HEK293T (cell line): ENCODE measurements at places on chromosomes 1 and 21.

- DNase-seq: no peak
Observed at GRCh38 chr1:148307583-148308185, 155.6 kb upstream of the NBPF11 start.

DNA sequence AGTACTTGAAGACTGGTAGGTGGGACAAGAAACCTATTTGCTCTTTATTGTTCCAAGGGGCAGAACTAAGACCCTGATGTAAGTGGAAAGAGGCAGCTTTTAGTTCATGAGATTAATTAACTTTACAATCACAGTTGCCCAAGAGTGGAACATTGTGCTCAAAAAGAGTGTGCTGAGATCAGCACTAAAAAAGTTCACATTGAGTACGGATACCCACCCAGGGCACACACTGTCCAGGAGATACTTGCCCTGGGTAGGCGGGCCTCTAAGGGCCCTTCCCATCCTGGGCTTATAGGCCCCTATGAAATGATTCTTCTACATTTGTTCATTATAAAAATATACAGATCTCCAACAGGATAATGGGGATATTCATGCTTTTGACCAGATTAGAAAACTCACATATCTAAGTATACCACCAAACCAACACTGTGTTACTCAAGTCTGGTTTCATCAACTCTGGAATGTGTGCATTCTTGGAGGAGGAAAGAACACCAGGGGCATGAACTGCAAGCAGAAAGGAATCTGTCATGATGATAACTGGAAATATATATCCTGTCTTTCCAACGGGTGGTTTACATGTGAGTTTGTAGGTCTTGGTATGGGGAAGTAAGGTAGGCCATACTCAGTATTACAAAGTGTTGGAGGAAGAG, 626.2 kb downstream of the SMYD3 start:
- no peak for DNase-seq

- no peak for DNase-seq
Observed at GRCh38 chr1:83828456-83828855, 170.5 kb downstream of the TTLL7 start.

GRCh38 chr1:231144416-231145193, 17.3 kb upstream of the TRIM67 start:
- DNase-seq: no peak

DNA sequence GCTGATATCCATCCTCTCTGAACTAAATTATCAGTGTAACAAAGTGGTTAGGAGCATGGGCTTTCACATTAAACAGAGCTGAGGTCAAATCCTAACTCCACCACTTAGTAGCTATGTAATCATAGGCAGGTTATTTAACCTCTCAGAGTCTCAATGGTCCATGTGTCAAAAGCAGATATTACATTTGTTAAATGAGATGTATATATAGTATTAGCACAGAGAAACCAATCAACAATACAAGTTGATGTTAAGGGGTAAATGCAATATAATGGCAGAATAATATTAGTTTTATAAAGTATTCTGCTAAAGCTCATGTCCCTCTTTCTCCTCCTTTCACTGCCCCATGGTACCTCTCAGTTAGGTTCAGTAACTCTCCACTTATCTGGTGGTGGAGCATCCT, 27.2 kb downstream of the DBT start:
- DNase-seq: no peak

GRCh38 chr1:234921266-234922062, 207.2 kb downstream of the TOMM20 start:
- no peak for DNase-seq

DNA sequence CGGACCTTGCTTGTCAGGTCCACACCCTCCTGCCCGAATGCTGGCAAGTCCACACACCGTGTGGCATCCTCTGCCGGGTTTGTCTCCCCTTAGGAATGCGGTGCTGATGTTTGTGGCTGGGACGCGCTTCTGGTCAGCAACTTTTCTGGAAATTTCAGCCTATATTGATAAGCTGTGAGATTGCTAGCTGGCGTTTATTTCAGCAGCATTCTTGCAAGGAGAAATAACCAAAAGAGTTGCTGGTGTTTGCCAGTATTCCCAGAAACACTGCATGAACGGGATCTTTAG, 601 bp downstream of the CEPT1 start:
- peak; percentile 73 for DNase-seq

DNA sequence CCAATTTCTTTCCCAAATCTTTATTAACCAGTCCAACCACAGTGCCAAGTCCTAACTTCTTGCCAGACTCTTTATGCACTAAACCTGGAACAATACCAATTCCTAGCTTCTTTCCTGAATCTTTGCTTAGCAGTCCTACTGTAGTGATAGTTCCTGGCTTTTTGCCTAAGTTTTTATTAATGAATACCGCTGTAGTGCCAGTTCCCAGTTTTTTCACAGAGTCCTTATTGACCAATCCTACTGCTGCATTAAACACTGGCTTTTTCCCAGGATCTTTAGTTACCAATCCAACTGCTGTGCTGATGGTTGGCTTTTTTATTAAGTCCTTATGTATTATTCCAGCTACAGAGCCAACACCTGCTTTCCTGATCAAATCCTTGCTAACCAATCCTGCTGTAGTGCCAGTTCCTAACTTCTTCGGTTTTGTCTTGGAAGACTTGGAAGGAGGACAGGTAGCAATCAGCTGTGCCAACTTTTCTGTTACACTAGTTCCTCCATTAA, 80.8 kb downstream of the ASH1L start:
- DNase-seq: no peak

- no peak for DNase-seq
Observed at GRCh38 chr1:34057347-34058130, 107.5 kb downstream of the CSMD2 start.

GRCh38 chr1:150563340-150564038, 14.3 kb downstream of the ADAMTSL4 start:
- DNase-seq: no peak

GRCh38 chr1:158999316-159000069, 10.2 kb upstream of the IFI16 start:
- no peak for DNase-seq

GRCh38 chr1:11918799-11919519, 7.3 kb downstream of the KIAA2013 start:
- DNase-seq: no peak

GRCh38 chr1:157562515-157562914, 10.2 kb upstream of the FCRL5 start:
- DNase-seq: no peak

GRCh38 chr1:94792473-94793295, 27.5 kb upstream of the SLC44A3 start:
- DNase-seq: no peak

GRCh38 chr1:228866468-228866867, 131.2 kb downstream of the RHOU start:
- DNase-seq: no peak

- DNase-seq: no peak
Observed at GRCh38 chr21:46146856-46147255, 8.5 kb downstream of the FTCD start.

DNA sequence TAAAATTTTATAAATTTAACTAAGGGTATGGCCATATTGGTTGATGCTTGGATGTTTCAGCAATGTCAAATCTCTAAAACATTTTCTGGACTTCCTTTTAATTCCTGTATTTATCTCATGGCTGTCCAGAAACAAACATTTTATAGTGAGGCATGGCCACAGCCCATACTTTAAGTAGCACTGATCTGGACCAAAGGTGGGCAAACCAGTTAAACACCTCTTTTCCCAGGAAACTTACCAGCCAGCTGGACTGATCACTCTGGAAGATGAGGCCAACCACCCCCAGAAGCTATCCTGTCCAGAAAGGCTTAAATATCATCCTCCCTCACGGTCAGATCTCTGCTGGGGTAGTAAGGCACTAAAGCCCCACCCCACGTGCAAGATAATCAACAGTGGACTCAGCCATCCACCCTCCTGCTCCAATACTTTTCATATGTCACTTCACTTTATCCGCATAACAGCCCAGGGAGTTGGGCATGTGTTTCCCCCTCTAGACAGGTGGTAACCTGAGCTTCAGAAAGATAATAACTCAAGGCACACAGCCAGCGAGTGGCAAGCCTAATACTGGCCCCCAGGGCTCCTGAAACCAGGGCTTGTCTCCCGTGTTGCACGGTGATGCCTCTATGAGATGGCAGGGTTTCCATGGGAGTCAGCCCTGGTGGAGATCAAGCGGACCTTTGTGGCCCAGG, 120.5 kb upstream of the NGF start:
- no peak for DNase-seq

GRCh38 chr1:22290157-22290556, 147.3 kb upstream of the WNT4 start:
- DNase-seq: no peak
